Stimulated activated naive B cell treated with anti-CD40 and anti-IgM and Interleukin-4, amounts not matched to agents 10 μg/mL and 1 μg/mL and 100 μg/mL, for 72 hours (primary cell): ENCODE measurements at places on chromosomes 1 and 21.
A peak's percentile ranks its signal among the peaks of the same experiment; 100 is the strongest.

DNA sequence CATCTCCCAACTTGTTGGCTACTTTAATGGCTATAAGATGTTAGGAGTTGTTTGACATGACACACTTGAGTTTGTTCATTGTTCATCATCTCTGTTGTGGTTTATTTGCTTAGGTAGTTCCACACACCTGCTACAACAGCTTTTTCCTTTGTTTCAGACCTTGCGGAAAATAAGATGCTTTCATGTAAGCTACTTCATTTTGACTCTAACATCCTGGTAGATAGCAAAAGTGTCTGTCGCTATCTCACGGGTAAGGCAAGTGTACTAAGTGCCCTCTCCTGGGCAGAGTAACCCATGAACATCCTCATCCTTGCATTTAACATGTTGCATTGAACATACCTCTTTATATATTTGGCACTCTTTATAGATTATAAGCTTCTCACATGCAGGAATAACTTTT is 1.6 kb upstream of the OR10T2 start:
- DNase-seq: no peak

- no peak for DNase-seq
These were observed 635.1 kb downstream of the PTPRC start for GRCh38 chr1:199273837-199274379.

- no peak for DNase-seq
These were observed 28.0 kb downstream of the SLAMF1 start for GRCh38 chr1:160618763-160619274.

DNA sequence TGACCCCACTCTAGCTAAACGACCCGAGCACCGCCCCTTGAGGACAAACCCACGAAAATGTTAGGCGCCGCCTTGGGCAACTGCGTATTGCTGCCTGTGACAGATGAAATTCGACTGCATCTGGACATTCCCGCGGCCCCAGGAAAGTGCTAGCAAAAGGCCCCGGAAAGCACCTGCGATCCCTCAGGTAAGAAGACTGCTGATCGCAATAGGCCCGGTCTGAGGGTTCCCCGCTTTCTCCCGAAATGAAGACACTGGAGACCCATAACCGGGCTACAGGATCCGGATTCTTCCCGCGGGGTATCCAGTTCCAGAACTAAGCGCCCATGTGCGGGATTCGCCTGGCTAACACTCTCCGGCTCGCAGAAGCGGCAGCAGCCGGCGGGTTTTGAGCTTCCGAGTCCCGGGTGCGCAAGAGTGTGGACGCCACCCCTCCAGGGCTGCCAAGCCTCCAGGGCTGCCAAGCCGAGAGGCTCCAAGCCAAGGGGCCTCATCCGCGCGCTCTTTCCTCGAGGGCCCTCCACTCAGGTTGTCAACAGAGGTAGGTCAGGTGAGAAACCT is 157.9 kb upstream of the NBPF11 start:
- no peak for DNase-seq

GRCh38 chr1:203733009-203733863 is 31.7 kb upstream of the LAX1 start:
- no peak for DNase-seq

DNA sequence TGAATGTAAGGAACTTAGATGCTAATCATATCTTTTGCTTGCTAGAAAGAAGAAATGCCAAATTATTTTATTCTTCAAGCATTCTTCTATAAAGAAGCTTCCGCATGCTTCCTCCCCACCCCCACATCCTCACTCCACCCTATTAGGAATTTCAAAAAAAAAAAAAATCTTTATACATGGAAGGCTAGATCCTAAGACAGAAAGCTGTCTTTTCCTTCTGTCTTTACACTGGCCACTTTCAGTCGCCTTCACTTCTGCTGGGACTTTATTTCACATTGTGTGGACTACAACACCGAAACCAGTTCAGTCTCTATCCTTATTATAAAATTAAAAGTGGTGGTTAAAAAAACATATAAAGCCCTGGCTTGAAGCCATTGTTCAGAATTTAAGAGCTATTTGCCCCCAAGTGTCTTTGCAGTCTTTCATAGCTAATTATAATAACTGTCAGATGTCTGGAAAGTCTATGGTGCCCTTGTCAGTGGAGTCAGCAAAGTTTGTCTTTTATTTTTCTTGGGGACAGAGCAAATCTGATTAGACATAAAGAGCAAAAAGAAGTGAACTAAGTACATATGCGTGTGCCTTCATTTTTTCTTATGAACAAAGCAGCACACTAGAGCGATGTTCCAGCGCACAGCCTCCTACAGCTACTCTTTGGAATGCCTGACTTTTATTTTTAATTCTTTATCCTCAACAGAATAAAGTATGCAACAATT is 297.7 kb downstream of the PTPRC start:
- no peak for DNase-seq

DNA sequence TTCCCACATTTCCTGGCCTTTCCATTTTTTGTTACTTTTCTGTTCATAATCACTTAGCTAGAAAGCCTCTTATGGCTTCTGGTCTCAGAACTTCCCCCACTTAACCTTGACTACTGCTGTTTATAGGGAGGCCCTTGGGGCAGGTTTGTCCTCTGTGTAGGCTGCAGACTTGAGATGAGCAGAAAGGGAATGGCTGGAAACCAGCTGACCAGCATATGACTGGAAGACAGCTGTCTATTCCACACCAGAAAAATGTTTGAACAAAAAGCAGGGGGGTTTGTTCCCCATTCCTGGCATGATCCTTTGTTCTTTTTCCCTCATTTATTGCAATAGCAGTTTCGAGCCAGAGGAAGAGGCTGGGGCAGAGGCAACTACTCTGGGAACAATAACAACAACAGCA is 4.9 kb upstream of the SH3D21 start:
- no peak for DNase-seq

- DNase-seq: no peak
These were observed 3.1 kb downstream of the LRP8 start for GRCh38 chr1:53324728-53325297.

DNA sequence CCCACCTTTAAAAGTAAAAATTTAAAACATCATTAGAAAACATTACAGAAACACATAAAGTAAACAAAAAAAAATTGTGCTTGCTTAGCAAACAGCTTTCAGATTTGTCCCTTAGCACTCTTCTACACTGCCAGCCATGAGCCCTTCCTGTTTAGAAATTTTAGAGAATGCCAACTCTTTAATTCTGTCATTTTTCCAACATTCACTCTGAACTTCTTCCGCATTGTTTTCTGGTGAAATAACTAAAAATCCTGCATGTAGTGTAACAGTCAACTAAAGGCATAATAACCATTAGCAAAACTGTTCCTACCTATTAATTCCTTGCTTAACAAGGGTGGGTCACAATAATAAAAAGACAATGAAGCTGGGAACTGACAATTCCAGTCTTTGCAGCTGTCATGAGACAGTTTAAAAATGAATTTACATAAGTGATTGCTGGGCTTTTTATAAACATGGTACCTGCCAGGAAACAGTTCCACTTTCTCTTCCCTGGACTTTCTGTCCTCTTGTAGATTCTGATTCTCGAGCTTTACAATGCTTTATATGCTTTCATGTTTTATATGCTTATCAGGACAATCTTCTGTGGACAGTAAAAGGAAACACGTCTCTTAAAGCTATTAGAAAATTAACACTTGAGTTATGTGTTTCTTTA is 19.0 kb downstream of the GNG12 start:
- no peak for DNase-seq

DNA sequence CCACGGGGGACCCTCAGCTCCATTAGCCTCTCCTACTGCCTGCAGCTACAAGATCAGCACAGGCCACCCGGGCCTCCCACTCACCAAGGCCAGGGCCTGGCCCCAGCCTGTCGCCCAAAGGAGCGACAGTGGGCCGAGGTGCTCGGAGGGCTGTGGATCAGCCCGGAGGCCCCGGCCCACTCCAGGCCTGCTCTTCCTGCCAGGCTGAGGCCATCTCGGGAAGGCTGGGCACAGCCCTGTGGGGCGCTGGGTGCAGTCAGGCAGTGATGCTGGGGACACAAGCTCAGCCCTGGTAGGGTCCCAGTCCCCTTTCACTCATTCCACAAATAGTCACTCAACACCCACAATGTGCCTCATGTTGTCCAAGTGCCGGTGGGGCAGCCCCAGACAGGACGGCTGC is 58.8 kb downstream of the CASZ1 start:
- DNase-seq: no peak

GRCh38 chr1:19347533-19348172 is 35.5 kb downstream of the SLC66A1 start:
- no peak for DNase-seq

GRCh38 chr1:84365225-84366221 is 32.8 kb upstream of the DNASE2B start:
- no peak for DNase-seq

- peak; percentile 15 for DNase-seq
These were observed 28.4 kb downstream of the JUN start for GRCh38 chr1:58755468-58755872.

- DNase-seq: no peak
These were observed 40.2 kb upstream of the KCNA10 start for GRCh38 chr1:110559157-110559556.

GRCh38 chr1:55150880-55151588 is 64.1 kb downstream of the USP24 start:
- no peak for DNase-seq

- no peak for DNase-seq
These were observed 110.4 kb downstream of the TNFSF18 start for GRCh38 chr1:172940174-172940855.

DNA sequence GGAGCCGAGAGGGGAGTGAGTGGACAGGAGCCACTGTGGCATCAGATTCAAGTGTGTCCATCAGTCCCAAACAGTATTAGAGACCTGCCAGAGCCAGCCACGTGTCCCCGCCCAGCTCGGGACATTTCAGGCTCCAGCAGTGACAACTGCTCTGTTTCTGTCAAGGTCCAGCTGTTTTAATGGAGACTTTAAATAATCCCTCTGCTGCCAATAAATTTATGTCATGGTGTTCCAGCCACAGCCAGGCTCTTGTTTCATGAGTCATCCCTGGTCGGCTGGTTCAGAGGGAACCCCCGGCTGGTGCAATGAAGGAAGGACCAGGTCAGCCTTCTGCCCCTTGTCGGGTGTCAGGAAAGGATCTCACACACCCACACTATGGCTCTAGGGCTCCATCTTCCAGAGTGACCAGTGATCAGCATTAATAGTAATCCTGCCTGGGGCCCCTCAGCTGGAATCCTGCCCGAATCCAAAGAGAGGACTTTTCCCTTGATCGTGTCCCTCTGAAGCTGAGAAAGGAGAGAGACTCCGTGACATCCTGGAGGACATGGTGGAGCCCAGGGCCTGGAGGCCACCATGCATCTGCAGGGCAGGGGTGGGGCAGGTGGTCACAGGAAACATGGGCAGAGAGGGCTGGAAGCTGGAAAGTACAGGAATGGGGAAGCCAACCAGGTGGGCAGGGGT is 197.3 kb downstream of the MATN1 start:
- no peak for DNase-seq

DNA sequence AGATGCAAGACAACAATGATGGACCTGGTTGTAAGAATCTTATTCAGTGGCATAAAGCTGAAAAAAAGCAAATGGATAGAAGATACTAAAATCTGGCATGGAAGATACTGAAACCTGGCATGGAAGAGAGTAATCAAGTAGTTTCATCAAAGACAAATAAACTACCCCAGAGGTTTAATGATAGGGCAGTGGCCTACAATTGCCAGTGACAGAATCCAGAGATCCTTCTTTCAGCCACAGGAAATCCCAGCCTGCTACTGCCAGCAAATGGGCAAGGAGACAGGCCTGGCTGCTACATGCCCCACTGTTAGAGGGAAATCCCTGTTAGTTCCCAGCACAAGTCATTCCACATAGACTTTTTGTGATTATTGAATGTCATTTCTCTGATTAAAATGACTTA is 409.4 kb downstream of the VAV3 start:
- no peak for DNase-seq

GRCh38 chr1:200368556-200368955 is 41.3 kb downstream of the ZNF281 start:
- DNase-seq: no peak

- no peak for DNase-seq
These were observed 23.8 kb downstream of the ZMPSTE24 start for GRCh38 chr1:40281853-40282252.

DNA sequence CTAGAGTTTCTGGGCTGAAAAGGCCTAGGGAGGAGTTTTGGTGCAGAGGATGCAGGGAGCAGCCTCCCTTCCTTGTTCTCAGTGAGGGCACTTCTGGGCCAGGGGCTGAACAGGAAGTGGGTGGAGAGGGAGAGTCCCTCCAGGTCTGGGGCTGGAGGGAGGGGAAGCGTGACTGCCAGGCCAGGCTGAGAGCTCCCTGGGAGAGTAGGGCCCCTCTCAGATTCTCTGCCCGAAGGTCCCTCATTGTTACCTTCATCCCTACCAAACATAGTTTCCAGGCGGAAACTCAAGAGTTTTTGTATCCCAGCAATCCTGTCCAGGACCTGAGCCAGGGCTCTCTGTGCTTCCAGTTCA is 36.8 kb downstream of the CITED4 start:
- DNase-seq: no peak

DNA sequence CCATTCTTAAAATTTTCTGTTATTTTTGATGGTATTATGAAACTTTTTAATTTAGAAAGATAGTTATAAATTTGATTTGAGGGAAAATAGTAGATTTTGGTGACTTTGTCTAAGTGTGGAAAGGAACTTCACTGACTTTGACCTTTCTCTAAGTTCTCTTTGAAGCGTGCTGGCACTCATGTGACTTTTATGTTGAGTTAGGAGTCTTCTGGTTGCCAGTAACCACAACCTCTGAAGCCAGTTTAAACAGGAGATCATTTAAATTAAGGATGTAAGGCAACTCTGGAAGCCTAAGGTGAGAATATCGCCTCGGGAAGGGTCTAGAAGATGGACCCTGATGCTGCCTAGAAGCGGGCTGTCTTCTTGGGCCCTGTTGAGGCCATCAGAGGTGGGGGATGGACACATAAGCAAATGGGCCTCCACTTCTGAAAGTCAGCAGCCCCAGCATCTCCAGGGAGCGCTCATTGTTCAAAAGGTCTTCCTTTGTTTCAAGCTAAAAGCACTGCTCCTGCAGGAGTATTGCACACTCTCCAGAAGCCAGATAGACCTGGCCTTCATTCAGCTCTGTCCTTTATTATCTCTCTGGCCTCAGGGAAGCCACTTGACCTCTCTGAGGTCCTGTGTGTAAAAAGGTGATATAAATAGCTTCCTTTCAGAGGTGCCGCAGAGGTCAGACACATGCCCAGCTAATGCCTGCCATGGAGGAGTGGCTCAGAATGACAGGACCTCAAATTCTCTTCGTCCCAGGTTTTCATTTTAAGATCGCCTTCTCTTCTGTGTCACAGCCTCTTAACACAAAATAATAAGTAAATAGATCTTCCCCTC is 5.1 kb upstream of the RCAN1 start:
- DNase-seq: no peak

DNA sequence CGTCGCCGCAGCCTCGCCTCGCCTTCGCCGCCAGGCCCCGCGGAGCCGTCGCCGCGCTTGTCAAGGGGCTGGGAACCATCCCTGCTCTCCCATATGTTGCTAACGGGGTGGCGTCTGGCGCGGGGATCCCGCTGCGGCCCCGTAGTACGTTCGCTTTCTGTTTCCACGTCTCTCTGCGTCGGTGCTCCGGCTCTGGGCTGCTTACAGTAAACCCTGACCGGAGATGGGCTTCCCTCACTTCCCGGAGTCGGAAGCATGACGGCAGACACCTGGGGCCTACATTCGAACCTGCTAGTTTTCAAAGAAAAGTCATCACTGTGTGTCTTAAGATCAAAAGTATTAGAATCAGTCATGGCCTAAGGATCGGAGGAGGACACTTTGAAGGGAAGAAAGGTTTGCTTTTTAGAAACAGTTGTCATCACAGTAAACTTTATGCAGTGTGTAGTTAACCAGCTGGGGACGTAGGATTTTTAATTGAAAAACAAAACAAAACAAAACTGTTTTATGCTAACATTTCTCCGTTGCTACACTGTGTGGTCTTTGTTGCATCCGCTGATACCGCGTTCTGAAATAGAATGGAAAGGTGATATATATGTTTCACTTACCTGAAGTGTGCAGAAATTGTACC is 69.0 kb downstream of the SLC35A3 start:
- peak; percentile 65 for DNase-seq

GRCh38 chr1:9589144-9589718 is 520 bp downstream of the TMEM201 start:
- no peak for DNase-seq
